ENCODE measurements at places on chromosomes 5 and 9.

DNA sequence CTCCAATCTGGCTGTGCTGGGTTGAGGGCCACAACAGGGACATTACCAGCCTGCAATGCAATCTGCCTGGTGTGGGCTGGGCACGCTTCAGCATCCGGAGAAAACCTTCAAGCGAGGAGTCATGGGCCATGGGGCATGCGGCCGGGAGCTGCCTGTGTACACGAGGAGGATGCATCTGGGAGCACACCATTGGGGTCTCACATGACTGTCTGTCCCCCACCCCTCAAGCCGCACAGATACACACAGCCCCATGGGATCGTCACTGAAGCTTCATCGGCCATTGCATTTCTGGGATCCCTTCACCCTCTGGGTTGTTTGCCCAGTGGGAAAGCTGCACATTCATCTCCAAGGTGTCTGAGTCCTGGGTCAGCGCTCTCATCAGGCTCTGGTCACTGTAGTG lies 9.9 kb downstream of the LCN1 start:
- DNase-seq: no peak

GRCh38 chr9:13069498-13069897 lies 210.0 kb downstream of the MPDZ start:
- DNase-seq: peak; percentile 52

DNA sequence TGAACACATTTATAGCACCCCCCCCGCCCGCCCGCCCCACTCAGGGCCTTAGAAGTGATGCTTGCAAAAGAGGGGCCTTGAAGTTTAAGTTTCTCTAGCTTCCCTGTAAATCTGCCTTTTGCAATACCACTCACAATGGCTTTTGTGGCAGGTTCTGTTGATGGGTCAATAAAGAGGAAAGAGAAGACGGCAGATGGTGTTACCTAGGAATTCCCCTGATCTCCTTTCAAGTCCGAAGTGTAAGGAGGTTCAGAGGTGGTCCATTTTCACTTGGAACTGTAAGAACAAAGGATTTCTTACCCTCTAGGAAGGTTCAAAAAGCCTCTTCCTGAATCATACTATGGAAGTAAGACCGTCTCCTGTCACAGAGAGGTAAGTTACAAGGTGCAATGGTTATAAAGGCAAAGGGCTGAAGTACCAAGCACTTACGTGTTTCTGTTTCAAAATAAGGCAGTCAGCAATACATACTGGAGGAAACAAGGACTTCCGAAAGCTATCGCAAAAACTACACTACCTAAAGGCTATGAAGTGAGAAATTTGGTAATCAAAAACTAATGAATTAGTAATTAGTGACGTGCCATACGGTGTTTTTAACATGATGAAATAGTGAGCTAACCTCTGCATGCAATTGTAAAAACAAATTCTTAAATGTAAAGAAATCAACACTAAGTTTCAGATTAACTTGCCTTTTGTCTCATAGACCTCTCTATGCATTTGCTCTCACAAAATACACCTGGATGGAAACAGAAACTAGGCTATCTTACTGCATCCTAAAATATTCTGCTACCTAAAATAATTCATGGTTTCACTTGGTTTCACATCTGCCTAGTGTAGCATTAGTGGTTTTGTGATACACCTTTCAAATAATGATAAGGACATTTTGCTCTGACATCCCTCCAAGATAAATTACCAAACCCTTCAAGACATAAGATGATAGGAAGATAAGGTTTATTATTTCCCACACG lies 589.4 kb upstream of the FAM174A start:
- no peak for DNase-seq

GRCh38 chr9:18360005-18360404 lies 113.9 kb upstream of the ADAMTSL1 start:
- DNase-seq: no peak

GRCh38 chr9:131284856-131285255 lies 4.7 kb upstream of the PLPP7 start:
- no peak for DNase-seq

DNA sequence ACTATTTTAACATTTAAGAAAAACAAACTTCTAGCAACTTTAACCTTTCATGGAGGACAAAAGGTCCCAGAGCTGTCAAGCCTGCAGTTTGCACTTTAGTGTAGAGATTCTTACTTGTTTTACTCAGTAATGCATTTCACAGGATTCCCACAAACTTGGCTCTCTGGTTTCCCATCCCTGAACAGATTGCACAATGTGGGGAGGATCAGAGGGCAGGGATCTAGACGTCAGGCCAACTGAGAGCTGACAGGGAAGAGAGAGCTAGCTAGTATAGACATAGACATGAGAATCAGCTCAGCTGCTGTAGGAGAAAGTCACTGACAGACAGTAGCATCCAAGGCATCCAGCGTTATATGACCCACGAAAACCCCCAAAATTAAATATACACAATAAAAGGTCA lies 20.9 kb upstream of the BNIP1 start:
- DNase-seq: no peak

Data from NCI-H1092 treated with DMSO at 0.1 percent for 48 hours (cell line).